Eye (tissue), 1 donor: ENCODE measurements at places on chromosomes 11 and 22.

GRCh38 chr11:83007909-83008580 lies 63.7 kb downstream of the RAB30 start:
- DNase-seq = peak; percentile 61

DNA sequence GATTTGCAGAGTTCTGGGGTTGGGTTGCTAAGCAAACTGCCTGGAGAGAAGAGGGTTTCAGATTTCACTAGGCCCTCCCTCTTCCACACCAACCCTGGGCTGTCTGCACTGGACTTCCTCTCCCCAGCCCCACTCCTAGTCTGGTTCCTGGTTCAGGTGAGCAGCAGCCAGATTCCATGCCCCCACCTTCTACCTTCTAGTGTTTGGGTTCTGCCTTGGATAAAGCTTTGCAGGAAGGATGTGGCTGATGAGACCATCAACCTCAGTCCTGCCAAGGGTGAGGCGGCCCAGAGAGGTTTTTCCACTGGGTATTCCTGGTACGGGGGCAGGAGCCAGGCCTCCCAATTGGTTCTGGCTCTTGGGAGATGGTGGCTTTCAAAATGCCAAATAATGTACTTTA lies 68.3 kb downstream of the BCR start:
- no peak for DNase-seq

DNA sequence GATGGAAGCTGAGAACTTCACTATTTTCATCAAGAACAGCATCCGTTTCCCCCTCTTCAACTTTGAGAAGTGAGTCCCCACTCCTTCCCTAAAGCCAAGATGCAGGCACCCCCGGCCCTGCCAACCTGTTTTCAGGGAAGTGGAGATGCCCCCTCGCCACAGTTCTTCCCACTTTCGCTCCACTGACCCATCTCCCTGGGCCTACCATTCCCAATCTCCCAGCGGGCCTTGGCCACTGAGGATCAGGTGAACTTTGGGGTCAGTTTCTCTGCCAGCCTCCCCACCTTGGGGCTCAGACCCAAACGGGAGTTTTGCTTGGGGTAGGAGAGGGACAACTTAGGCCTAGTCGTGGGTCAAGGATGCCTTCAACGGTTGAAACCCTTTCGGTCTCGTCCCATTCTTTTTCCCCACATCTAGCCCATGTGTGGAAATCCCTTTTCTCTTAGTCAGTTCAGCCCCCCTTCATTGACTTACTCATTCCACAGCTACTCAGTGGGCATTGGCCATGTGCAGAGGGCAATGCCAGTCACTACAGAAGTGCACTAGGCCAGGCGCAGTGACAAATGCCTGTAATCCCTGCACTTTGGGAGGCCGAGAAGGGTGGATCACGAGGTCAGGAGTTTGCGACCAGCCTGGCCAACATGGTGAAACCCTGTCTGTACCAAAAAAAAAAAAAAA lies 10.6 kb downstream of the P2RX3 start:
- DNase-seq = no peak

- DNase-seq = peak; percentile 86
Observed at GRCh38 chr11:95790933-95791708, 823 bp downstream of the CEP57 start.

GRCh38 chr11:9731256-9731655 lies 67.4 kb downstream of the SWAP70 start:
- DNase-seq = no peak
